ENCODE measurements at places on chromosomes 7 and 10.

GRCh38 chr7:73526896-73527821, 5.1 kb upstream of the BAZ1B start:
- DNase-seq = peak; percentile 87

GRCh38 chr10:126375926-126376554, 12.2 kb downstream of the ADAM12 start:
- no peak for DNase-seq

GRCh38 chr7:79293655-79294142, 159.8 kb downstream of the MAGI2 start:
- DNase-seq = no peak

DNA sequence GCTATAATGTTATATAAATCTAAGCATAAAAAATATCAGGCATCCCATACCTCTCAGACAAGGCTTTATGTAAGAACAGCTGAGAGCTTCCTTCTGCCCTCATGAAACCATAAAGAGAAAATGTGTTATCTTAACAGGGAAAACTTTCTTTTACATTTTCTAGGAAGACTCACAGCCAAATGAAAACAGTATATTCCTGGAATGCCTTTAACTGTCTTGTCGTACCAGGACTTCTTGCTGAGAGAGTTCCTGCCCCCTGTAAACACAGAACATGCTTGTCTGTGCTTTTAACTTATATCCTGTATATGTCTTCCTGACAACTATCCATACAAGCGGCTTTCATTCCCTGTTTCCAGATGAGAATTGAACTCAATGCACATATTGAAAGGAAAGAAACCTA, 64.8 kb upstream of the AHR start:
- DNase-seq = no peak

All from RPMI8226 (cell line).